ENCODE measurements at places on chromosomes 2 and 18.

DNA sequence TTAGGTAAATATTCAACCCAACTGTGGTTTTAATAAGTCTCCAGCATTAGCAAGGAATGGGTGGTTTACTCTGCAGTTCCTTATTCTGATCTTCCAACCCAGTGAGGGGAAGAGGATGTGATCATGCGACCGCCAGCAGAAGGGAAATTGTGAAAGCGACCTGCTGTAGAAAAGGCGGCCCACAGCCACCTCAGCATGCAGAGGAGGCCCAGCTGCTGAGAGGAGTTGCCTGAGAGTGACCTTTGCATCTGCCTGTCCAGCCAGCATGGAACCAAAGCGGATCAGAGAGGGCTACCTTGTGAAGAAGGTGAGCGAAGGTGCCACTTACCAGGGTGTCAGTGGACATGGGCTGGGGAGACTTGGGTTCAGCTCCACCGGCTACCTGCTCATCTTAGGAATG, at the start of gene PLEK:
Gene PLEK (plus strand): TSS at position 196 of the 400 bp plus-strand sequence. CDS start 70 bp downstream, at position 266.
- no peak for DNase-seq

GRCh38 chr18:70194227-70194890, 11.1 kb downstream of the RTTN start:
- no peak for DNase-seq

GRCh38 chr2:236177604-236177966, 9.4 kb upstream of the GBX2 start:
- no peak for DNase-seq

- no peak for DNase-seq
Observed at GRCh38 chr2:48756289-48756688, 765 bp upstream of the LHCGR start.

DNA sequence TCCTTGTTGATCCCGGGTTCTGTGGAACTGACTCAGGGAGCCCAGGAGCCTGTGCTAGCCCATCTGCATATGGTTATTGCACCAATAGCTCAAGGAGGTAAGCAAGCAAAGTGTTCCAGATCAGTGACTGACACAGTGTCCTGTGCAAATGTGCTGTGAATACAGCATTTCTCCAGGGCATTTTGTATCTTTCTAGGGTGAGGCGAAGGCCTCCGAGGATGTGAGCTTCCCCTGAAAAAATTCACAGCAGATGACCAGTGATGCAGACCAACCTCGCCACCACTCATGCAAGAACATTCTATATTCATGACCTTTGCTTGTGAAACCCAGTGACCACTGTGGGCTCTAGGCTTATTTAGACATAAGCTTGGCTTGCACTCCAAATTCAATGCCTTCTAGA, 15.2 kb upstream of the NT5DC4 start:
- no peak for DNase-seq
